Activated T-cell treated with anti-CD3 and anti-CD28 coated beads for 4 hours (primary cell): ENCODE measurements at places on chromosomes 3 and 15.

- no peak for DNase-seq
Measured at GRCh38 chr3:190983875-190984274, 121.4 kb upstream of the GMNC start.

DNA sequence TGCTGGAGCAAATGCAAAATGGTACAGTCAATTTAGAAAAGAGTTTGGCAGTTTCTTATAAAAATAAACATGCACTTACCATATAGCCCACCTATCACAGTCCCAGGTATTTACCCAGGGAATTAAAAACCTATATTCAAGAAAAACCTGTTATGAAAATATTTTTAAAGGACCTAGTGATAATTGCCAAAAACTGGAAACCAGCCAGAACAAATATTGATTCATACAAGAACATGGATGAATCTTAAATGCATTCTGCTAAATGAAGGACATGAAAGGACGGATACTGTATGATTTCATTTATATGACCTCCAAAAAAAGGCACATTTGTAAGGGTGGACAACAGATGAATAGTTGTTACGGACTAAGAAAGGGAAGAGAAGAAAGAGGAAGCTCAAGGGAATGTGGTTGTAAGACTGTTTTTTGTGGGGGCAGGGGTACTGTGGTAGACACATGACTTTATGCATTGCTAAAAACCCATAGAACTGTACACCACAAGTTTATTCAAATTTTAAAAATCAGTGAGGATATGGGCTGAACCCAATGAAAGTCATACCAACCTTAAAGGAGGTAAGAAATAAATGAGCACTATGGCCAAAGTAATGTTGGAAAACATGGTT, 61.0 kb downstream of the ZBBX start:
- DNase-seq = no peak

GRCh38 chr3:150170852-150171520, 200.3 kb upstream of the PFN2 start:
- DNase-seq = no peak

DNA sequence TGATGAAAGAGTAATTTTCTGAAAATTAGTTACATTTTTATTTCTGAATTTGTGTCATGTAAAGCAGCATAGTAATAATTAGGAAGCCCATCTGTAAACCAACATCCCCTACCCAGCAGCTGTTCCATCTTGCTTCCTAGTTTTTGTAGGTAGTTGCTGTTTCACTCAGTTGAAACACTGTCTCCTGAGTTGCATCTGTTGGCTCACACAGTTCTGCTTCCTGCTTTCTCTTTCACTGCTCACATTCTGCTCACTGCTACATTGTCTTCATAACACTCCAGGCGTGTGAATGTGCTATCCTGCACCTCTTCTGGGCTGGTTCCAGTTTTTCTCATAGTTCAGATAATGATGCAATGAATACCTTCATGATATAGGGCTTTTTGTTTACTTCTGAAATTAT, 123.4 kb downstream of the EPHB1 start:
- DNase-seq = no peak

- no peak for DNase-seq
Measured at GRCh38 chr15:99118801-99119546, 14.1 kb downstream of the SYNM start.

- DNase-seq = no peak
Measured at GRCh38 chr3:138349926-138350665, 1.7 kb downstream of the MRAS start.

DNA sequence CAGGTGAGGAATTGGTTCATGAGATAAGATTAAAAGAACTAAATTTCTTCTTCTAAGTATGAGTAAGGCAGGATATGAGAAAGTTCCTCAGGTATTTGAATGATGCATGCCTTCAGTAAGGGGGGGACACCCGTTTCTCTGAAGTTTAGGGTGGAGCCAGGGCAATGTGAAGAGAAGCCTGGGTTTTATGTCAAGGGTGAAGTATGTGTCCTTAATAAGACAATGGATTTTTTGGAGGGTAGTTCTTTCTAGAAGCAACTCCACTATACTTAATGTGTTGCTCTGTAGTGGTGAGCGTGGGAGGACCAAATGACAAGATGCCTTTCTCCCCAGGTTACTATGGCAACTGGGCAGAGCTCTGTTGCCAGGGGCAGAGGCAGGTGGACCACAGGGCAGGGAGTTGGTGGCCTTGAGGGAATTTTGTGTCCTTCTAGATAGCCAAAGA, 44.0 kb downstream of the PHLDB2 start:
- no peak for DNase-seq

GRCh38 chr15:92901995-92902394, 1.9 kb downstream of the CHD2 start:
- no peak for DNase-seq

GRCh38 chr15:58095415-58095814, 29.9 kb upstream of the ALDH1A2 start:
- no peak for DNase-seq

GRCh38 chr3:17195856-17196604, 311.3 kb downstream of the PLCL2 start:
- DNase-seq = no peak

- DNase-seq = no peak
Measured at GRCh38 chr3:42505128-42505848, 2.8 kb downstream of the VIPR1 start.

DNA sequence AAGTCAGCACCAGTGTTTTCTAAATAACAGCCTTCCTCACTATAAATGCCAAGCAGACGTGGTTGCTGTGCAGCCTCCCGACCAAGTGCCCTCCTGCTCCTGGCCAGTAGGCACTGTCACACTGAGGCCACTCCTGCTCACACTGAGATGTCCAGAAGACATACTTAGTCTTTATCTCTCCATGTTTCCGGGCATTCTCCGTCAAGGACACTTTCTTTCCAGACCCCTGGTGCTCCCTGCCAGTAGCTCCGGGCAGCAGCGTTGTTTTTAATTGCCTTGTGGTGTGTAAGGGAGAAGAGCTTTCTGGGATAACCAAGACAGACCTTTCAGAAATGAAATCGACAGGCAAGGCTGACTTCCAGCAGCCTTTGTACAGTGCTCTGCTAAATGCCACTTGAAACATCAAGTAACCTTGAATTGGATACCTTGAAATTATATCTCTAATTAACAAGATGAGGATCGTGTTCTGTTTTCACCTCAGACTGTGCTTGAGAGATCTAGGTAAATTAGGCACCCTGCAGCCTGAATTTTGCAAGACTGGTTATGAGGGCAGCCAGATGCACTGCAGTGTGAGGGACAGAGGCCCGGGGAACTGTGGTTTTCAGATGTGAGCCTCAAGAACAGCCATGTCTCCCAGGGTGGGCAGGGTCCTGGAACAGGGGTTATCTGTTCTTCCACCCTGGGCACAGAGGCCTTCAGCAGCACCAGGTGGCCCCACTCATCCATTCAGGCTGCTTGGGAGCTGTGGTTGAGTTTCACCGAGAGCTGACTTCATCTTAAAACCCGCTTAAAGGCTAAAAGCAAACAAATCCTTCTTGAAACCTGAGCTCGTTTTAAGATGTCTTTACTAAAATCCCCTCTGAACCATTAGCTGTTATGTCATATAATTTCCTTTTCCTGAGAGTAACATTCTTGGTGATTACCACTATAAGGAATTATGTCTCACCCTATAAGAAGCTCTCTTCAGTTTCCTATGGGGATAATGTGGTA, 105.5 kb upstream of the IL12A start:
- DNase-seq = no peak

GRCh38 chr3:71465371-71466036, 118.0 kb downstream of the FOXP1 start:
- no peak for DNase-seq

DNA sequence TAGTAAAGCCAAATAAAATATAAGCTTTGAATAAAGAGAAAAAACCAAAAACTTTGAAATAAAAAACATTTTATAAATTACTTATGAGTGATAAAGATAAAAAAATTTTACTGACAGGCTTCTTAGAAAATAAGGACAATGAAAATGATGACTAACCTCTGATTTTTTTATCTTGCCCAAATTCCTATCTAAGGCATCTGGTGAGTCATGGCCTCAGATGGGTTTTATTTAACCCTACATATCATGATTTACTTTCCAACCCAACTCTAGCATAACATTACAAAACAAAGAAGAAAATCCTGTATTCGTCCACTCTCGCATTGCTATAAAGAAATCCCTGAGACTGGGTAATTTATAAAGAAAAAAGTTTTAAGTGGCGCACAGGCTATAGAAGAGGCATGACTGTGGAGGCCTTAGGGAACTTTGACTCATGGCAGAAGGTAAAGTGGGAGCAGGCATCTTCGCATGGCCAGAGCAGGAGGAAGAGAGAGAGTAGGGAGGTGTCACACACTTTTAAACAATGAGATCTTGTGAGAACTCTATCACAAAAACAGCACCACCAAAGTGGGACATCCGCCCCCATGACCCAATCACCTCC, 152.1 kb downstream of the NEK10 start:
- DNase-seq = no peak

DNA sequence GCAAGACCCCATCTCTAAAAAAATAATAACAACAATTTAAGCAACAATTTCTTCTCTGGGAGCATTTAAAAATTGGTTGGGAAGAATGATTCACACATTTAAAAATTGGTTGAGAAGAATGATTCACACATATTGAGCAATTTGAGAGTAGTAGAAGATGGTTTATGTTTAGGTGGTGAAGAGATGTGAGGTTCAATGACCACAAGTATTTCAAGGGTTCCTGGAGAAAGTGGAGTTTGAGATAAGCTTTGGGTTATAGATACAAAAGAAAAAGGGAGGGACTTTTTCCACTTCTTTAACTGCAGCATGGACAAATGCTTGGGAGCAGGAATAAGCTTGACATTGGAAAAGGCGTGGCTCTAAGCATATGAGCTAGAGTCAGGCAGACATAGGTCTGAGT, 145.7 kb upstream of the NPHP3 start:
- DNase-seq = no peak

- DNase-seq = no peak
Measured at GRCh38 chr3:177883957-177884356, 652.3 kb upstream of the KCNMB2 start.

- DNase-seq = no peak
Measured at GRCh38 chr3:86537171-86537570, 453.8 kb downstream of the VGLL3 start.

DNA sequence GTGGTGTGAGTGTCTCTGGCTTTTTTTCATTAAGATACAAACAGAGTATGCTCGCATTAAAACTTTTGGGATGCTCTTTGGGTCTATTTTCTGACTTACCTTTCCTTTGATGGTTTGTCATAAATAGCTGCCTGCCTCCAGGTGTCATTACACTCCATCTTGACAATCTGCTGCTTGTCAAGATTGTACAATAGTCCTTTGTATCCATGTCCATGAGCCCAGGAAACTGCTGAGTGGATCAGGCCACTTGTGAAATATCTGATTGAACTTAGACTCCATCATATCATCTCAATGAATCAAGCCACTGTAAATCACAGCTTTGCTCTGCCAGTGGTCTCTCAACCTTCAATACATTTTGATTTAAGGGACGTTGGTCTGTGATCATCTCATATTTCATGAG, 135.2 kb downstream of the ECT2 start:
- DNase-seq = no peak

DNA sequence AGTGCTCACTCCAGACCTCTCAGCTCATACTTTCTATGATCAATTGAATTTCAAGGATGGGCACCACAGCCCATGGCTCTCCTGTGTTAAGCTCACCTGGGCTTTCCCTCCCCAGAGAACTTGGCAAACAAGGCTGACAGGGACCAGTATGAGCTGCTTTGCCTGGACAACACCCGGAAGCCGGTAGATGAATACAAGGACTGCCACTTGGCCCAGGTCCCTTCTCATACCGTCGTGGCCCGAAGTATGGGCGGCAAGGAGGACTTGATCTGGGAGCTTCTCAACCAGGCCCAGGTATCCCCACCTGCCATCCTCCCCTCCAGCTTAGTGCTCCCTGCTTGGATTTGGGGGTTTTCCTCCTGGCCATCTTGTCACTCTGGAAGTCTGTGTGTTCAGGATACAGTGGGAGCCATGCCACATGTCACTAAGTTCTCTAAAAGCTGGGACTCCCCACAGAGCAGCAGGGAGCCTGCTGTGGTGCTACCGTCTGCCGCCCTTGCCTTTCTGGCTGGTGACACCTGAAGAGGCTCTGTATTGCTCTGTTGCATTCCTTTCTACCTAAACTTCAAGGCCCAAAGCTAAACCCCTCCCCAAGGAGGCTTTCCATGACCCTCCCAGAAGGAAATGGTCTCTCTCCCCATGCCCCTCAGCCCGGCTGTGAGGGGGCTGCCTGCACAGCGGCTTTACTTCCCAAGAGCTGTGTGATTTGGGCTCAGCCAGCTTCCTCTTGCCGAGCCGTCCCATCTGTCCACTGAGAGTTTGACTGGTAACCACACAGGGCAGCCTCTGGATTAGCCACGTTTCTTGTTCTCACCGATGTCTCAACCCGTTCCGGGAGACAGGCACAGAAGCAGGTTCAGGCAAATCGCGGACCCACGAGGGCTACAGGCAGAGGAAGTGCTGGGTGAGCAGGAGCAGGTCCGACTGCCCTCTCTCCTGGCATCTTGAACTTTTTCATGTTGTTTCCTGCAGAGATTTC, 10.8 kb downstream of the TF start:
- DNase-seq = no peak

GRCh38 chr3:55716044-55716443, 228.9 kb upstream of the WNT5A start:
- DNase-seq = no peak

GRCh38 chr15:25565470-25566264, 126.8 kb upstream of the UBE3A start:
- DNase-seq = no peak

- no peak for DNase-seq
Measured at GRCh38 chr3:23809840-23810342, 4.1 kb downstream of the UBE2E1 start.

- no peak for DNase-seq
Measured at GRCh38 chr15:77004189-77004588, 9.3 kb downstream of the PSTPIP1 start.

- no peak for DNase-seq
Measured at GRCh38 chr15:62850791-62851291, 191.7 kb upstream of the TPM1 start.

- DNase-seq = no peak
Measured at GRCh38 chr3:135136361-135137100, 341.5 kb downstream of the EPHB1 start.

DNA sequence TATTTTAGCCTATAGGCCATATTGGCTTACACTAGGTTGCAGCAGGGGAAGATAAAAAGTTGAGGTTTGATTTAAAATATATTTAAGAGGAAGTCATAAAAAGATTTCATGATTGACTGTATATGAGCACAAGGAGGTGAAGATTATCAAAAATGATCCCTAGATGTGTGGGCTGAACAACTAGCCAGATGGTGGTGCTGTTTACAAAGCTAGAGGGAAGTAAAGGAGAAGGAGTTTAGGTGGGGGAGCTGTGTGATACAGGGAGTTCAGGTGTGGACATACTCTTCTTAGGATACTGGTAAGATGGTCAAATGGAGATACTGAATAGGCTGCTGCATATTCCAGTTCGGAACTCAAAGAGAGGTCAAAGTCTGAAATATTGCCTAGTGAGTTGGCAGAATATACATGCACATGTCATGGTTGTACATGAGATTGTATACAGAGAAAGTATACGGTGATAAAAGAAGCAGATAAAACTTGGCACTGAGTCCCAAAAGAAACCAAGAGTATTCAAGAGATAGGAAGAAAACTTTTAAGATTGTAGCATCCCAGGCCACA, 727.8 kb downstream of the NLGN1 start:
- DNase-seq = no peak

GRCh38 chr3:30702828-30703397, 96.5 kb downstream of the TGFBR2 start:
- no peak for DNase-seq
